Endothelial cell of umbilical vein (primary cell): ENCODE measurements at places on chromosomes 1 and 21.
A peak's percentile ranks its signal among the peaks of the same experiment; 100 is the strongest.

GRCh38 chr1:239718997-239719628 lies 332.7 kb downstream of the CHRM3 start:
- DNase-seq, result no peak

GRCh38 chr1:71908871-71909390 lies 373.4 kb downstream of the NEGR1 start:
- no peak for DNase-seq

DNA sequence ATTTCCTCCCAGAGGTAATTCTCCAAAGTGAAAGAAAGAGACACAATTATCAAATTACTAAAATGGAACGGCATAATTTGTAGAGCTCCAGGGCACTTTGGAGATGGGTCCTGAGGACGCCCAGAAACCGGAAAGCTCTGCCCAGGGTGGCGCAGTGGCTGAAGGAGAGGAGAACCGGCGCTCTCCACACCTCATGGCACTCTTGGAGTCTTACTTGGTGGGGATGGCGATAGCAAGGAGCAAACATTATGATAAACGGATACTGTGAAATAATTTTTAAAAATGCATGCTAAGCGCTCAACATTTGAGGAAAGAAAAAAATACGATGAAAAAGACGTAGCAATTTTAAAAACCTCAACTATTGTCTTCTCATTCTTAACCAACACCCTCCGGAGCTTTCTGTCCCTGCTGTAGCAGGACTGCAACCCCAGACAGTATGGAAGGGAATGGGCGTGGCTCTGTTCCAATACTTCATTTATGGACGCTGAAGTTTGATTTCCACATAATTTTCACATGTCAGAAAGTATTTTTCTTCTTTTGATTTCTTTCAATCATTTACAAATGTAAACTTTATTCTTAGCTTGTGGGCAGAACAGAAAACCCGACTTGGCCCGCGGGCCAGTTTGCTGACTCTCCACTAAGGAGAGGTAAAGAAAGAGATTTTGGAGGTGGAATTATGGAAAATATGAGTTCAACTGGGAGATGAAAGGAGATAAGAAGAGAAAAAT lies 1.1 kb downstream of the S100A11 start:
- DNase-seq, result peak; percentile 63

DNA sequence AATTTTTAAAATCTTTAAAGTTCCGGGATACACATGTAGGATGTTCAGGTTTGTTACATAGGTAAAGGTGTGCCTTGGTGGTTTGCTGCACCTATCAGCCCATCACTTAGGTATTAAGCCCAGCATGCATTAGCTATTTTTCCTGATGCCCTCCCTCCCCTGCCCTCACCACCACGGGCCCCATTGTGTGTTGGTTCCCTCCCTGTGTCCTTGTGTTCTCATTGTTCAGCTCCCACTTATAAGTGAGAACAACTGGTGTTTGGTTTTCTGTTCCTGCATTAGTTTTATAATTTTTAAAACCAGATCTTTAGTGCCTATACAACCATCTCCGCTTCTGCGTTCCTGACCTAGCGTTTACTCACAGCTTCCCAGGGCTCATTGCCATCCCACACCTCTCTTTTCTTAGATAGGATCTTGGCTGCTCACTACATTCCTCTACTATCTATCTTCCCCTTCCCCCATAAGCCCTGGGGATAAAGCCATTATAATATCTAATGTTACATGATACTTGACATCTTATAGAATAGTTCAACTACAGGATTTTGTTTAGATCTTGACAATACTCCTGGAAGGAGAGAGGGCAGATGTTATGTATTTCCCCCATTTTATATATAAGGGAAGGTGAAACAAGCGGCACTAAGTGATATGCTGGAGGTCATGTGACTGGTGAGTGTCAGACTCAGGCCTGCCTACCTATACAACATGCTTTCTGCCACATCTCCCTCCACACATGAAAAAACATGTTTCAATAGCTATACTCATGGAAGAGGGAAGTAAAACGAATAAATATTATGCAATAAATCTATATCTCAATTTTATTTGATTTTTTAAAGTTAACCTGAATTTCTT lies 52.3 kb upstream of the DNAJC6 start:
- DNase-seq, result no peak

DNA sequence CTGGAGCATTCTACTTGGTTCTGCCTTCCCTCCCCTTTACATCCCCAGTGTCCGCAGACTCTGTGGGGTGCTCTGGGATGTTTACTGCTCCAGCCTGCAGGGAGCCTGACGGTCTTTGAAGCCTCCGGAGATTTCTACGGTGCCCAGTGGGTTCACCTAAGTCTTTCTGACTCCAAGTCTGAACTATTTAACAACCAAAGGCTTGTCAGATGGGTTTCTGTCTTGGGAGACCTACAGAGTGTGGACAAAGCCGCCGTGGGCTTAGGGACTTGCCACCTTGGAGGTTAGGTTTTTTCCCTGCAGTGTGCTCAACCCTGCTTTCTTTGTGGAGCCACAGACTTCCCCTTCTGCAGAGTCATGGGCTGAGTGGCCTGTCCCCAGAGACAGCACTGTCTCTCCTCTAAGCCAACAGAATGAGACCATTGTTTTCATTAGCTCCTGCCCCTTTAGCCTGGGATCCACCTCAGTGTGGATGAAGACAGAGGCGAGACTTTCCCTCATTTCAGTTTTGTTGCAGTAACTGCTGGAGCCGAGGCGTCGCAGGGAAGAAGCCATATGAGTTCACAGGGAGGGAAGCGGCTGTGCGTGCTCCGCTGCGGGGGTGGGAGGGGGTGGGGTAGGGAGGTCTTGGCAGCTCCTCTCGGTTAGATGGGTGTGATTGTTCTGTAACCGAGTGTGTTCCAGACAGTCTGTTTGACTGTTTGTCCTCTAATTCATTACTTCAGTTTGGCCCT lies 120.7 kb downstream of the CNIH3 start:
- DNase-seq, result no peak
